Stimulated activated CD4-positive, alpha-beta T cell treated with anti-CD3 and anti-CD28 coated beads, Interleukin-12 subunit alpha, Interleukin-12 subunit beta, amount 100 ng/mL, for 24 hours (primary cell): ENCODE measurements at places on chromosomes 6 and 20.

GRCh38 chr6:133394630-133395029 lies 153.5 kb downstream of the EYA4 start:
- DNase-seq: no peak

GRCh38 chr6:130424710-130425109 lies 58.9 kb downstream of the TMEM200A start:
- no peak for DNase-seq

- DNase-seq: no peak
These were observed 23.6 kb upstream of the FABP7 start for GRCh38 chr6:122755901-122756300.

GRCh38 chr6:100613656-100614055 lies 148.9 kb upstream of the SIM1 start:
- no peak for DNase-seq

- DNase-seq: no peak
These were observed 5.4 kb upstream of the MYMX start for GRCh38 chr6:44211284-44211683.

- DNase-seq: peak; percentile 50
These were observed 37.1 kb downstream of the PPP1R16B start for GRCh38 chr20:38842558-38842981.

DNA sequence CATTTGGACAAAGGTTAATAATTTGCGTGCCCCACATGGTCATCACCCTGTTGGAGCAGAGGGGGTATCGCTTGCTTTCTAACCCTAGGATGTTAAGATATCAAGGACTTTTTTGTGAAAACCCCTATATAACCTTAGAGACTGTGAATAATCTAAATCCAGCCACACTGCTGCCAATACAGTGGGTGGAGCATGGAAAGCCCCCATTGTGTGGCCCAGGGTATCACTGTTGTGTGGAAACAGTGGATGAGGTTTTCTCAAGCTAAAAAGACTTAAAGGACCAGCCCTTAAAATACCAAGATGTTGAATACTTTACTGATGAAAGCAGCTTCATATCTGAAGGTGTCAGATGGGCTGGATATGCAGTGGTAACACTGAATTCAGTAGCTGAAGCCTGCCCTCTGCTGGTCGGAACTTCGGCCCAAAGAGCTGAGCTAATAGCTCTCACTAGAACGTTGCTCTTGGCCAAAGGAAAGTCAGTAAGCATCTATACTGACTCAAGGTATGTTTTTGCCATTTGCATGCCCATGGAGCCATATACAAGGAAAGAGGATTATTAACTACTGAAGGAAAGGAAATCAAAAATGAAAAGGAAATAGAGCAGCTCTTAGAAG lies 695.2 kb downstream of the PHF3 start:
- peak; percentile 28 for DNase-seq

GRCh38 chr20:5766085-5766764 lies 16.0 kb downstream of the SHLD1 start:
- DNase-seq: no peak

- DNase-seq: no peak
These were observed 703 bp downstream of the EPHA7 start for GRCh38 chr6:93418408-93419303.

- no peak for DNase-seq
These were observed 23.1 kb downstream of the TGM2 start for GRCh38 chr20:38141889-38142494.

GRCh38 chr20:63745961-63746731 lies 6.6 kb downstream of the SLC2A4RG start:
- DNase-seq: no peak

- no peak for DNase-seq
These were observed 237.5 kb upstream of the ECI2 start for GRCh38 chr6:4372866-4373265.

DNA sequence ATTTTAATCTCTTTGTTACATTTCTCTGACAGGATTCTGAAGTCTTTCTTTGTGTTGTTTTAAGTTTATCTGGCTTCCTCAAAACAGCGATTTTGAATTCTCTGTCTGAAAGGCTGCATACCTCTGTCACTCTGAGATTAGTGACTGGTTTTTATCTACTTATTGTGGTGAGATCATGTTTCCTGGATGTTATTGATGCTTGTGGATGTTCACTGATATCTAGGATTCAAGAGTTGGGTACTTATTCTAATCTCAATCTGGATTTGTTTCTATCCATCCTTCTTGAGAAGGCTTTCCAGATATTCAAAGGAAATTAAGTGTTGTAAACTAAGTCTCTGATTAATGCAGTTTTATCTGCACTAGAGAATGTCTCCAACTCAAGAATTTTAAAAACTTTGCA lies 1076.1 kb upstream of the ADGRB3 start:
- DNase-seq: no peak

DNA sequence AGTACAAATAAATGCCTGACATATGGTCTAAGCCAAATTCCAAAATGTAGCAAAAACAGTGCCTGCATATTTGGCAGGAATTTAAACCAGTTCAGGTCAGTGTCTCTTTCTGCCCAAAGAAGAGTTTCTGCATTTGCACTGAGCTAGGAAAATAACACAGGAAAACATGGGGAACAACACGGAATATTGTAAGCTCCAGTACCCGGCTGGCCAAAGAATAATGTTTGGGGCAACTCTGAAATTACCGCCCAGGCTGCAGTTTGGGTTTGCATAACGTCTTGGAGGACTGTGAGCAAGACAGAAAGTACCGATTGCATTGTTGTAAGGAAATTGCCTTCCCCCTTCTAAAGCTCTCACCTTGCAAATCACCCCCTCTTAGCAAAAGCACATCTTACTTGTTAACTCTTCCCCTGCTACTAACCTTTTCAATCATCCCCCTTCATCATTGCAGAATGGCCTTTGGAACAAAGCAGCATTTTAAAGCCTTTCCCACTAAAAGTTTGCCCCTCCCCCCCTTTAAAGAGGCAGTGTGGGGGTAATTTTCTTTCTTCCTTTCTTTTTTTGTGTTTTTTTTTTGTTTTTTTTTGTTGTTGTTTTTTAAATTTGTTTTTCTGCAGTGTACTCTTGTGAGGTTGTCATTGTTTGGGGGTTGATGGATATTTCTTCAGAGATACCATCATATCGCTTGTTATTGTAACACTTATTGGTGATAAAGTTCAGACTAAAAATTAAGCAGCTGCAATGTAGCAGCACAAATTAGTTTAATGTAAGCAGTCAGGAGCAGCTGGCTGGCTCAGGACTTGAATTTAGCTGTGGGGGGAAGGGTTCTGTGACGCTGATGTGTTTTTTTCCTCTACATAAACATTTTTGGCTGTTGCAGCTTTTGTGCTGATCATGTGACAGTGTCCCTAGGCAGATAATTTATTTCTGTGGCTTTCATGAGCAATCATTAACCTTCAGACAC lies 100.0 kb upstream of the CITED2 start:
- no peak for DNase-seq

- DNase-seq: no peak
These were observed 73.1 kb upstream of the SLC22A1 start for GRCh38 chr6:160048471-160048870.

- no peak for DNase-seq
These were observed 298.3 kb upstream of the EXOC2 start for GRCh38 chr6:991192-991591.

DNA sequence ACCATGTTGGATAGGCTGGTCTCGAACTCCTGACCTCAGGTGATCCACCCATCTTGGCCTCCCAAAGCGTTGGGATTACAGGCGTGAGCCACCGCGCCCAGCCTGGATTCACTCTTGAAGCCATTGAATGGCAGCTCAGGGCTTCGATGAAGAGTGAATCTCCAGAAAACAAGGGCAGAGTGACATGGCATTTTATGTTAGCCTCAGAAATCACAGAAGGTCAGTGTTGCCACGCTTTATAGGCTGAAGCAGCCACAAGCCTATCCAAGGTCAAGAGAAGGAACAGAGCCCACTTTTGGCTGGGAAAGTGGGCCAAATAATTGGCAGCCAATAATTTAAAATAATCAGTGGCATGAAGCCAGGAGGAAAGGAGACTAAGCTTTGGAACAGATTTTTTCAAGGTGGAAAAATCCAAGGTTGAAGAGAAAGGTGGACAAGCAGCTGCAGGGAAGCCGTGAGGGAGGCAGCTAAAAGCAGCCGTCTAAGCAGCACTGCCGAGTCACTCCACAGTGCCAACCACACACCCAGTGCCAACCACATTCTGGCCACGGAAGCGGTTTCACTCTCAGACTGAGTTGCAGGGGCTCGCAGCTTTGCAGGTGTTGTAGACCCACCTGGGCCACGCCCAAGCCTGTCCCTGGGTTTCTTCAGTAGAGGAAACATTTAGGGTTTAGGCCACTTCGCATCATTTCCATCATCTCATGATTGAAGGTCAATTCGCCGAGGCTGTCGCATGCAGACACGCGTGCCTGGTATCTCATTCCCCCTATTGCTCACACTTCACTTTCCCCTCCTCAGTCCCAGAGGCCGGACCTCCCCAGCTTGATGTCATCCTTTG lies 17.4 kb upstream of the AVP start:
- peak; percentile 28 for DNase-seq

DNA sequence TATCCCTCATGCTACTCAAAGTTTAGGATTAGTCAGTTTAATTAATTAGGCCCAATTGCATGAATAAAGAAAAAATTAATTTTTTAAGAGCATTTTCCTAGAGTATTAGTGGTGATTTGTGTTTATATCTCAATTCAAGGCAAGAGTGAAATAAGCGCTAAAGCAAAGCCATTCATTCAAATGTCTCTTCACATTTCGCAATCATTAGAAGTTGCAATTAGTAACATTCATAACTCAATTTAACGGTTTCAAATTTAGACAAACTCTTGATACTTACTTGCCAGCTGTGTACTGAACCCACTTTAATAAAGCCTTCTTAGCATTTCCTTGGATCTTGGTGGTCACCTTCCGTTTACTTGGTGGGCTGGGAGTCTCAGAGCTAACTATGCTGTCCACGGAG lies 127.2 kb downstream of the SYNE1 start:
- no peak for DNase-seq

DNA sequence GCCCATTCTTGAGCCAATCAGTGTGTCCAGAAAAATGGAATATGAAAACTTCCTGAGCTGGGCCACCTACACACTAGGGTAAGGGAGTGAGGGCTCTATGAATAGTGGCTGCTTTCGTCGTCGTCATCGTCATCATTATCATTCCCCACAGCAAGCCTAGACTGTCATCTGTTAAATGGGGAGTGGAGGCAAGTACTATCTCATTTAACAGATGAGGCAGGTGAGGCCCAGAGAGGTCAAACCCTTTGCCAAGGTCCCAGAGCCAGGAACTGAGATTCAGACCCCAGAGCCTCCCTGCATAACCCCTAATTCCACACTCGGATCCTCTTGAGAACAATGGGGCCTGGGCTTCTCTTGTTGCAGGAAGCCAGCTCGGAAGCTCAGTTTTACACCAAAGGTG lies 20.6 kb downstream of the BPIFB1 start:
- DNase-seq: no peak

GRCh38 chr6:15936503-15936902 lies 192.4 kb upstream of the MYLIP start:
- no peak for DNase-seq

- no peak for DNase-seq
These were observed 1.1 kb upstream of the SPDEF start for GRCh38 chr6:34557228-34557627.

DNA sequence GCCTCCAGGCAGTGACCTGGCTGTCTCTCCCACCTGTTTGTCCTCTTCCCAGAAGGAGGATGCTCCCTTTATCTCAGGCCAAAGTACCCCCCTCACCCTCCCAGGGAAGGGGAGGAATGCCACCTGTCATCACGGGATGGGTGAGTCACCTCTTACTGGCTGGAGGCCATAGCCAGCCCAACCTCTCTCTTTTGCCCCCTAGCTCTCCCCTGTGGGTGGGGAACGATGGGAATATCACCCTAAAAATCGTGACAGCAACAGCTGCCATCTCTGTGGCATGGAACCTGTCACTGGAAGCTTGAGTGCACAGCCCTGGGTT lies 137.5 kb upstream of the PTPN1 start:
- DNase-seq: no peak

- DNase-seq: peak; percentile 14
These were observed 125.6 kb downstream of the CARMIL1 start for GRCh38 chr6:25404693-25405169.

DNA sequence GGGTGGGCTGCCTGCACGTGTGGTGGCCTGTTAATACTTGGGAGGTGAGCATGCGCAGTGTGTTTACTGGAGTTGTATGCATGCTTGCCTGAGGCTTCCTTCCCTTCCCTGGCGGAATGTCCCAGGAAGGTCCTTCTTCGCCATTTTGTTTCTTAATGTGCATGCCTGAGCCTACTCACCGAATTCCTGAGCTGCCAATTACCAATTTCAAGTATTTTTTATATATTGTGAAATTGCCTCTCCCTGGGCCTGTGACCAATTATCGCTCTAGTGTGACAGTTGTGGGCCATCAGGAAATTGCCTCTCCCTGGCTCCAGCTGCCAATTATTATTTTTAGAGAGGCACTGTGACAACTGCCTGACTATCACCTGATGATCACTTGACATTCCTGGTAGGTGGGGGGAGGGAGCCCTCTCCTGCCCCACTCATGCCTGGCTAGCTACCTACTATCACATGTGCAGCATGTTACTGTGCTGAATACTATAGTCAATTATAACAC lies 70.0 kb downstream of the FAM50B start:
- DNase-seq: no peak

- DNase-seq: no peak
These were observed 11.0 kb downstream of the OTOR start for GRCh38 chr20:16759181-16759563.

DNA sequence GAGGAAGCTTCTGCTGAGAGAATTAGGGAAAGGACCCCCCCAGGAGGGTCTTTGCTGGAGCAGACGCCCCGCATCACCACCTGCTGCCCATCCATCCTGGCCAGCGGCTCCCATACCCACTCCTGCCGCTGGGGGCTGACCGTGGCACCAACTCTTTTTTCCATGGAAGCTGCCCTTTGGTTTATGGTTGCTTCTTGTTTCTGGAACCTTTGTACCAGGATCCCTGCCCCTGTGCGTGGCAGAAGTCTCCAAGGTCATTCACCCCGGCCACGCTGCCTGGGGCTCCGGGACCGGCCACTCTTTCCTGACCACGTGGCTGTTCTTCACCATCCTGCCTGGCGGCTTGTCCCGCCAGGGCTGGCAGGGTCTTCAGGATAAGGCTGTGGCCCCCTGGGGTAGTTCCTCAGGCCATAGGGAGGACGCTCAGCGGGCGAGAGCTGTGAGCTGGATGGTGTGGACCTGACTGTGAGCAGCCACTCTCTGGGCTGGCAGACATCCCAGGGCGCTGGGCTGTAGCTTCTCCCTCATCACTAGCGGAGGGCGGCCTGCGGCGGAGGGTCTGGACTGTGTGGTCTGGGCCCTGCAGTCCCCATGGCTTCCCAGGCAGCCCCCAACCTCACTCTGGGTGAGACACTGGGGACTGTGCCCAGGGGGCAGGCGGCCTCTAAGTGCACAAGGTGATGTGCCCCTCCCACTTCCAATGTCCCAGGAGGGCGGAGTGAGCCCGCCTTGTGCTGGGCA lies 22.8 kb upstream of the RBBP8NL start:
- DNase-seq: no peak

DNA sequence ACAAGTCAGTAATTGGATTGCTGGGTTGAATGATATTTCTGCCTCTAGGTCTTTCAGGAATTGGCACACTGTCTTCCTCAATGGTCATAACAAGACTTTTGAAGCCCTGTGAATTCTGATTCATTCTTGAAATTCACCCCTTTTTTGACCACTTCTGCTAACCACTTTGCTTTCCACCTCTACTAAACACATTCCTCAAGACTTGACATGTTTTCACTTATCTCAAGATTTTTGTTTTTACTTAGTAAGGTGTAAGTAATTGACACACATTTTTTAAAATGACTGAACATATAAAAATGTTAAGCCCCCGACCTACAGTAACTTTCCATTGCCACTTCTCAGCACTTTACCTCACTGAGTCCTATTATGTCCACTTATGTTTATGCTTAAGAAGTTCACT lies 239.1 kb downstream of the GRM1 start:
- DNase-seq: no peak
